CD4-positive, alpha-beta T cell treated with Interferon alpha-2 for 1 hour (primary cell): ENCODE measurements at places on chromosomes 12 and 14.

- no peak for DNase-seq
These were observed 11.1 kb upstream of the CLMN start for GRCh38 chr14:95330591-95331370.

- DNase-seq: no peak
These were observed 14.7 kb downstream of the TMEM30B start for GRCh38 chr14:61266436-61266835.

DNA sequence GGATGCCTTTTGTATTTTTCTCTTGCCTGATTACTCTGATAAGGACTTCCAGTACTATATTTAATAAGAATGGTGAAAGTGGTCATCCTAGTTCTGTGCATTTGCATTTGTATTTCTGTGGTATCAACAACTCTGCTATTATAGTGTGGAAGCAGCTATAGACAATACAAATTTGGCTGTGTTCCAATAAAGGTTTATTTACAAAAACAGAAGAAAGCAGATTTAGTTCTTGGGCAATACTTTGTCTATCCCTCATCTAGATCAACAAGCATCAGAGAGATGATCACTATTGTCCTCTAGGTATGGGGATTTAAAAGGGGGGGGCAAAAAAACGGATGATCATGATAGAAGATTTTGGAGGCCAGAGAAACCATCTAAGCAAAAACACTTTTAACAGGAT is 19.1 kb upstream of the BTG1 start:
- no peak for DNase-seq

- no peak for DNase-seq
These were observed 182.8 kb downstream of the SRGAP1 start for GRCh38 chr12:64027311-64027710.

GRCh38 chr12:129687731-129688130 is 216.1 kb downstream of the TMEM132D start:
- no peak for DNase-seq

- DNase-seq: no peak
These were observed 69.8 kb downstream of the DPF3 start for GRCh38 chr14:72824051-72824450.

GRCh38 chr12:34389378-34390170 is 367.3 kb downstream of the ALG10 start:
- no peak for DNase-seq

DNA sequence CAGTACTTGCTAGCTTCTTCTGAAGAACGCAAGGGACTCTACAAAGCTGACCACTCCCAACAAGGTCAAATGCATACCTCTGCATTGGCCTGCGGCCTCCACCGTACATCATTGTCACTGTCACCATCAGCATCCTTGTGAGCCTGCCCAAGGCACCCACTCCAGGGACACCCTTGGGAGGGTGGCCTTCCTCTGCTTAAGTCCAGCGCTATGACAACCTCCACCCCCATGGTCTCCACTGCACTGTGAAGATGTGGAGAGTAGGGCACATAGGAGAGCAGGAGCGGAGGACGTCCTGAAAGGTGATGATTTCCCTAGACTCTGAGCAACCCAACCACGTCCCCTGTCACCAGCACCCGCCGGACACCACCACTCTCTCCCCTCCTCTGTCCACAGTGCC is 252.8 kb downstream of the ALG10 start:
- DNase-seq: no peak
